Transverse colon (tissue), 4 donors: ENCODE measurements at places on chromosomes 5 and 9. TPM values are rescaled to one million over a fixed set of nuclear protein-coding genes. Genes with fewer than 3 reads are reported as not detected.

DNA sequence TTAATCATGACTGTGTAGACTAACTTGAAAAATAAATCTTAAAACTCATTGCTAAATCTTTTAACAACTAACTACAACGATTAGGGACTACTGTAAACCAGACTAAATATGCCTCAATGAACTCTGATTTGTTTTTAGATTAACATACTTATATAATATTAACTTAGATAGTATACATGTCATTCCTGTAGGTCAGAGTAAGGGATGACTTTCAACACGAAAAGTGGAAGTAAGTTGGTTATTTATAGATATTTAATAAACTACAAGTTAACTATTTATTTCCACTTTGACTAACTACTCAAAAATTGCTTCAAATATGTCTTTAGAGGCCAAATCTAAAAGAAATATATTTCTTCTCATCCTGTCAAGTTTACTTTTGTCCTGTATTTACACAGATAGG, 795.6 kb downstream of the PTPRD start:
- no peaks in the 10 kb centered on the region for H3K27me3 ChIP-seq
- DNase-seq: no peak
- H3K36me3 ChIP-seq: no peaks in the 10 kb centered on the region
- no peak overlapping the region for H3K27ac ChIP-seq
- no peak overlapping the region for H3K4me3 ChIP-seq

- DNase-seq: no peak
- H3K27me3 ChIP-seq: no peaks in the 10 kb centered on the region
- H3K27ac ChIP-seq: no peak overlapping the region
- H3K4me3 ChIP-seq: no peak overlapping the region
- H3K4me1 ChIP-seq: no peaks in the 10 kb centered on the region
- no peaks in the 10 kb centered on the region for H3K36me3 ChIP-seq
These were observed 527.2 kb downstream of the KCTD16 start for GRCh38 chr5:144697847-144698262.

CORO2A gene
- total RNA-seq: 43.3 TPM

DNA sequence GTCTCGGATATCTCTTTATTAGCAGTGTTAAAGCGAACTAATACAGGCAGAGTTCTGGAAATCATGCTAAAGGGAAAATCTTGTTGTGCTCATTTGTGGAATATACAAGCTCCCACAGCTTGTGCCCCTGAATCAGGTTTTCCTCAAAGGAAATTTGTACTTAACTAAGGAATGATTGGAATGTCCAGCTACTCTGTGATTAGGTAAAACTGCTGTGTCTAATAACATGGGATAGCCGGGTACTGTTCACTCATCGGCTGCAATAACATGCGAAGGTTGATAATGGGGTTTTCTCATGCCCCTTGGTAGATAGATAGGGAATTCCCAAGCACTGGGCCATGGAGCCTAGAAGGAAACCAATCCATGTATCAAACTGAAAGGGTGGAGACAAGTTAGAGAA, 306.7 kb downstream of the NR2F1-AS1 start:
- H3K27ac ChIP-seq: no peak overlapping the region
- no peak for DNase-seq
- H3K27me3 ChIP-seq: no peaks in the 10 kb centered on the region
- no peaks in the 10 kb centered on the region for H3K4me1 ChIP-seq

DNA sequence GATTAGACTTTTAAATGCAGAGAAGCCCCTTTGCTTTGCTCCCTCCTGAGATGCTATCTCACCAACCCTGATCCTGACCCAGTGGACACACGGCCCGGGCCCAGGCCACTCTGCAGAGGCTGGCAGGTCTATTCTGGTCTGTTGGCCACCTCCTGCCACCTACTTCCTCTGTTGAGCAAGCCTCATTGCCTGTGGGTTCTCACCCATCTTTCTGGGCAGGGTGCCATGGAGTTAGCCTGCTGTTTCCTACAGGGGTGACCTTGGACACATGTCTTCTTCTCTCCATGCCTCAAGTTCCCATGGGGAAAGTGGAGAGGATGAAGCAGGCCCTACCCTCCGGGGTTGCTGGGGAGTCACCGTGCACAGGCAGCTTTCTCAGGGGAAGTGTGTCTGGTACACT, 266.2 kb upstream of the IRX1 start:
- no peak for DNase-seq
- H3K4me1 ChIP-seq: no peaks in the 10 kb centered on the region
- H3K27me3 ChIP-seq: no peaks in the 10 kb centered on the region
- H3K27ac ChIP-seq: no peak overlapping the region
- no peak overlapping the region for H3K4me3 ChIP-seq

DNA sequence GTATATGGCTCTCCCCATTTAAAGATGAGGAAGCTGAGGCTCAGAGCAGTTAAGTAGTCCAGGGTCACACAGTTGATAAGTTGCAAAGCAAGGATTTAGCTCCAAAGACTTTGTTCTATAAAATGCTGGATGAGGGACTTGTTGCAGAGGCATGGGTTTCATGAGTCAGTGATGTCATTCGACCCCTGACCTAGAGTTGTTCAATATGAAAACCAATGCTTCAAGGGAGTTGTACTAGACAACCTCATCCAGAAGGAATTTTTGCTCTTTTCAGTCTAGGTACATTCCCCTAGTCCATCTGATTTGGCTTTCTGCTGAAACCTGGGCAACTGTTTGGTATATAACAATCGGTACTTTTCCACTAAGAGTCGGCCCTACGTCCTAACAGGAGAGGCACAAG, 550.4 kb downstream of the EBF1 start:
- no peaks in the 10 kb centered on the region for H3K36me3 ChIP-seq
- H3K4me1 ChIP-seq: no peaks in the 10 kb centered on the region
- no peak for DNase-seq
- H3K4me3 ChIP-seq: no peak overlapping the region

DNA sequence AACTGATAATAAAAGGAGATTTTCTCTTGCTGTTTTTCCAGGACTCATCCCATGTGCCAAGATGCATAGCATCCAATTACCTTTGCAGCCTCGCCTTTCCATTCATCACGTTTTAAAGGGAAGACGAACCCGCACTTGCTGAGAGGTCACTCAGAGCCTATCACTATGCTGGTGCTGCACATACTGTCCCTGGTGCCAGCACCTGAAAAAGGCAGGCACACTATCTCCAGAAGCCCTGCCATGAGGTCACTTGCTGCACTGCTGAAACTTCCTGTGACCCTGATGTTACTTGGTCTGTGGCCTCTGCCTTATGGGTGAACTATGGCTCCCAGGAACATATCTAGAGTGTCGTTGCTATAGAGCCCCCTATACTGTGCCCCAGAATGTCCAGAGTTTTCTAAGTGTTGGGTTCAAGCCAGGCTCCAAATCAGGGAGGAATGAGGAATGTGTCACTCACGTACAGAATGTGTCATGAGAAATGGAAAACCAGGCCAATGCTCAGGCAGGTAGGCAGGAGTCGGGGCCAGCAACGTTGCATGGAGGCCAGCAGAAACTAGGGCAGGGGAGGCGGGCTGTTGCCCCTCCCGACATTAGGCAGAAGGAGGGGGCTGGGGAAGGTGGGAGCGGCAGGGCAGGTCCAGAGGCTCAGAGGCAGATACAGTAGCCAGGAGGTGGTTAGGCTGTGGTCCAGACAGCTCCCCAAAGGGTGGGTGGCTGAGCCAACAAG, 262.1 kb downstream of the CRB2 start:
- no peak overlapping the region for H3K27ac ChIP-seq
- H3K27me3 ChIP-seq: no peaks in the 10 kb centered on the region
- H3K4me1 ChIP-seq: no peaks in the 10 kb centered on the region
- no peak overlapping the region for H3K4me3 ChIP-seq
- no peak for DNase-seq

DNA sequence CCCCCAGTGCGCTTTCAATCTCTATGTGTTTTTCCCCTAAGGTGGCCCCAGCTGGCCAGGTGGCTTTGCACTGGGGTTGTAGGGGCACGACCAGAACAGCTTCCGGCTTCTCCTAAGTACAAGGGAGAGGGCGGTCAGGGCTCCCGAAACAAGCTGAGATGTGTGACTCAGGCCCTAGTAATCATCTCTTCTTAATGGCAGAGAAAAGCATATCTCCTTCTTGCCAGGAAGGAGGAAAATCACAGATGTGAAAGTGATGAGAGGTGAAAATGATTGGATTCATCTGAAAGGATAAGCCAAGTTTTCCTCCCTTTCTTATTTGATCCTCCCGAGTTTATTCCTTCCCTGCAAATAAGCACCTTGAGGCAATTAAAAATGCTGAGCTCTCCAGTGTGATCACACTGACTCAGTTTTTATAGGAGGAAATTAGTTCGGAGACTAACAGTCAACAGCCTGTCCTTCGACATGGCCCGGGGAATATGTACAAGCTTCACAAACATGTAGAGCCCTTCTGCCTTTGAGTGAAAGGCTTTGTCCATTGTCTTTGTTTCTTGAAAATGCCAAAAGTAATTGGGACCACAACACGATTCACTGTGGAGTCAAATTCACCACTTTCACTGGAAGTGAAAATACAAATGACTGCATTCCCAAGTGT, 514.8 kb downstream of the PSAT1 start:
- no peaks in the 10 kb centered on the region for H3K27me3 ChIP-seq
- H3K4me1 ChIP-seq: no peaks in the 10 kb centered on the region
- H3K27ac ChIP-seq: no peak overlapping the region
- H3K36me3 ChIP-seq: no peaks in the 10 kb centered on the region

FLT4 gene
- 3.0 TPM for total RNA-seq

DNA sequence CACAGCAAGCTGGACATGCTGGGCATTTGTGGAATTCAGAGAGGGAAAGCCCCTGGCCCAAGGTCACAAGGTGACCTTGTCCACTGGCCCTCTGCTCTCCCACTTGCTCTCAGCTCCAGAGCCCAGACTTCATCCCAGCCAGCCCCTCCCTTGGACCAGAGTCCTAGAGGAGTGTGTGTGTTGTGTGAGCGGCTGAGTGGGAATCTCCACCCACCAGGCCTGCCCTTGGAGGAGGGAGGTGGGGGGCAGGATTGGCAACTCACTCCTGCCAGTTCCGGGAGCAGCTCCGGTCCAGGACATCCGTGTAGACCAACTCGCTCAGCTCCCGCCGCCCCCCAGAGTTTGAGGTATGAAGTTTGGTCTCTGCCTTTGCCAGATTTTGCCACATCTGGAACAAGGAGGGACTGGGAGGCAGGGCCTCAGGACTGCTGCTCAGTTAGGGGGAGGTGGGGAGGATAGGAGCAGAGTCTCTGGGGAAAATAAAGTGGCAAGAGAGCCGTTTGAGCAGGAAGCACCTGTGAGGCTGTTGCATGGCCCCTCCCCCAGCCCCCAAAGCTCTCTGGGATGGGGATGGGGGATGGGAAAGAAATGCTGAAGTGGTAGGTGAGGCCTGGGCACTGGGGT, 1.4 kb downstream of the MZB1 start:
- peak; percentile 86 for DNase-seq
- peak overlapping the region; percentile 32 for H3K4me3 ChIP-seq
- H3K4me1 ChIP-seq: peaks cover 55% of the 10 kb centered on the region
- H3K36me3 ChIP-seq: no peaks in the 10 kb centered on the region
- peak overlapping the region; percentile 78 for H3K27ac ChIP-seq

GRCh38 chr9:96161819-96162218, 140.2 kb downstream of the HSD17B3 start:
- H3K36me3 ChIP-seq: no peaks in the 10 kb centered on the region
- no peak overlapping the region for H3K27ac ChIP-seq
- no peak overlapping the region for H3K4me3 ChIP-seq
- H3K4me1 ChIP-seq: peaks cover 3% of the 10 kb centered on the region

RASEF gene
- 74.9 TPM for total RNA-seq

DNA sequence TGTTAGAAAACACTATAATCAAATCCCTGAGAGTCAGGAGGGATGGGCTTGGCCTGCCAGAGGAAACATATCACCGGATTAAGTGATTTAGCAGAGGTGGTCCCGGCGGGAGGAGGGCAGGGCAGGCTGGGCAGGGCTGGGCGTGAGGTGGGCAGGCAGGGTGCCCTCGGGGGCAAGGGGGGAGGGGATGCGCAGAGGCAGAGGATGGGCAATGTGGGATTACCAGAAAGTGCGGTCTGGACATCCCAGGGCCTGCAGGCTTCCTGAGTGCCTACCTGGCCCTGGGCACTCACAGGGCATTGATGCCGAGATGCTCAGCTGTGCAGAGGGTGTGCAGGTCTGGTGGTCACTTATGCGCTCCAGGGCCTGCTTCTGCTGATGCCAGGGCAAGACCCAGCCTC, 115.2 kb downstream of the ADAMTS2 start:
- no peak overlapping the region for H3K4me3 ChIP-seq
- no peak overlapping the region for H3K27ac ChIP-seq
- DNase-seq: peak; percentile 4
- no peaks in the 10 kb centered on the region for H3K36me3 ChIP-seq

PCAT7 gene
- 0.60 TPM for total RNA-seq

DNA sequence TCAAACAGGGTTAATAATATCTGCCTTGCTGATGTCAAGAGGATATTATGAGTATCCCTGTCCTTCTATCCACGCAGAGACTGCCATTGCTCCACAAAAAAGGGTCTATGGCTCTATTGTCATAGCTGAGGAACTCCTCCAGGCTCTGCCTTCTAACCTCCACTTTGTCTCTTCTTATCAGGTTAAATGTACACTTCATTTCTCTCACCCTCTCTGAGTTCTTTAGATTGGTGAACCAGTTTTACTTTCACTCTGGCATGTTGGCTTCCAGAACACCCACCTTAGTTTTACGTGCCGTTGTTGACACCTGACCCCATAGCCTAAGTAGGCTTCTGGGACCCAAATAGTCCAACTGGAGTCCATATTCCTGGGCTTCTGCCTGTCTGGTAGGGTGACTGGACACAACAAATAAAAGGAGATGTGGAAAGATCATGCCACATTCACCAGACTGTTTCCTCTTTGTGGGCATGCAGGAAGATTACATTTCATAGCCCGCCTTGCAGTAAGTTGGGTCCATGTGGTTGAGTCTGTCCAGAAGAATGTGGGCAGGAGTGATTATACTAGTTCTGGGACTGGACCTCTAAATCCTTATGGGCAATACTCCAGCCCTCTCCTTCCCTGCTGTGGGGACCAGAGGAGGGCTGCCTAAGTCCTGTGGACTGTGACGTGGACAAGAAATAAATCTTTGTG, 350.4 kb upstream of the CLINT1 start:
- no peak overlapping the region for H3K4me3 ChIP-seq
- no peaks in the 10 kb centered on the region for H3K27me3 ChIP-seq
- no peaks in the 10 kb centered on the region for H3K36me3 ChIP-seq
- no peaks in the 10 kb centered on the region for H3K4me1 ChIP-seq

DNA sequence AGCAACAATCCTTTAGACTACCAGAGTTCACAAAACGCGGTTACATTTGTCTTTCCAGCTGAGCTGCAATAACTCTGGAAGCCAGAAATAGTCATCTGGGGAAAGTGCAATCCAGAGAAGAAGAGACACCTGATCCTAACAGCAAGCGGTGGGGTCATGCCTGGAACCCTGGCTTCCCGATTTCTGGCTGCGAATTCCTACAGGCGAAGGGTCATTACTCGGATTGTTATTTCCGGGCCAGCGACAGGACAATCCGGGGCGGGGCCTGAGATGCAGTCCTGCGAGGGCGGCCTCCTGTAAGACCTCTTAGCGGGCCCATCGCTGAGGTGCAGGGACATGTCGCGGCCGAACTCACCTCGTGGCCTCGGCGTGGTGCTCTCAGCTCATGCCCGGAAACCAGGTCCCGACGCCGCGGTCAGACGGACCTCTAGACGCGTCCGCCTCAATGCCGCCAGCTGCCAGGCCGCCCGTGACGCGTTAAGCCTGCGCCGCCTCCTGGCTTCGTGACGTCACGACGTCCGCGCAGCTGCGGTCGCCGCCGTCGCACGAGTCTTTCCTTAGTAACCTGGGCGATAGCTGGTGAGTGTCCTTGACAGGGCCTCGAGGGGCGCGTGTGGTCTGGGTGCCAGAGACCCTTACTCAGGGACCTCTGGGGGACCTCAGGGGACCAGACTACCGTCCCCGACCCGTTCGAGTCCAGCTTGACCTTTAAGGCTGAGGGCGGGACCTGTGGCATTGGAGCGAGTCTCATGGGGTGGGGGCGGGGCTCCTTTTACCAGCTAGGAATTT, at the start of the genes MRRF and RBM18:
TSS of gene MRRF (plus strand) at position 523 of the 789 bp plus-strand sequence. CDS start 6,010 bp downstream, outside the sequence.
TSS of gene RBM18 (minus strand) at position 481 of the 789 bp plus-strand sequence. CDS start 3,348 bp downstream, outside the sequence.
- H3K4me3 ChIP-seq: peak within 1 kb of the TSS; percentile 59
- no peaks in the 10 kb centered on the region for H3K27me3 ChIP-seq
- peaks cover 33% of the 10 kb centered on the region for H3K4me1 ChIP-seq
- peaks cover 10% of the 10 kb centered on the region for H3K36me3 ChIP-seq
- peak; percentile 93 for DNase-seq
